ENCODE measurements at places on chromosomes 4 and X.

- no peak for DNase-seq
Observed at GRCh38 chr4:121212806-121213205, 48.7 kb upstream of the TNIP3 start.

GRCh38 chr4:153146961-153147360 is 57.3 kb upstream of the TRIM2 start:
- DNase-seq, result no peak

- DNase-seq, result no peak
Observed at GRCh38 chrX:30881797-30882196, 7.3 kb downstream of the TAB3 start.

- no peak for DNase-seq
Observed at GRCh38 chrX:15465896-15466651, 27.1 kb downstream of the PIR start.

- no peak for DNase-seq
Observed at GRCh38 chr4:73434311-73434710, 1.7 kb upstream of the AFP start.

DNA sequence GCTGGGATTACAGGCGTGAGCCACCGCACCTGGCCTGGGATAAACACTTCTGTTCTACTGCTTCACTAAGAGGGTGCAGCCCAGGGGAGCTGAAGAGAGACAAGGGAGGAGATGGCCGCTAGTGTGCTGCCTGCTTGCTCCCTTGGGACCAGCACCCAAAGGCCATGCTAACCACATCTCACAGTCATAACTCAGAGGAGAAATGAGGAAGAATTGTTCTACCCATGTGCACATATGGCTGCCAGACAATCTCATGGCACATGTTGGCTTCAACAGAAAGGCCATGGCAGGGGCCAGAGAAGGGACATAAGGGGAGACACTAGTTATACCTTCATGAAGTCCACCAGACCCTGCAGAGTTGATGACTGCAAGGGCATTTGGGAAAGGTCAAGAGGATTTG is 22.4 kb downstream of the CLDN22 start:
- no peak for DNase-seq

GRCh38 chrX:31287861-31288260 is 216.0 kb upstream of the FTHL17 start:
- no peak for DNase-seq

- no peak for DNase-seq
Observed at GRCh38 chr4:162700815-162701361, 465.8 kb downstream of the NAF1 start.

DNA sequence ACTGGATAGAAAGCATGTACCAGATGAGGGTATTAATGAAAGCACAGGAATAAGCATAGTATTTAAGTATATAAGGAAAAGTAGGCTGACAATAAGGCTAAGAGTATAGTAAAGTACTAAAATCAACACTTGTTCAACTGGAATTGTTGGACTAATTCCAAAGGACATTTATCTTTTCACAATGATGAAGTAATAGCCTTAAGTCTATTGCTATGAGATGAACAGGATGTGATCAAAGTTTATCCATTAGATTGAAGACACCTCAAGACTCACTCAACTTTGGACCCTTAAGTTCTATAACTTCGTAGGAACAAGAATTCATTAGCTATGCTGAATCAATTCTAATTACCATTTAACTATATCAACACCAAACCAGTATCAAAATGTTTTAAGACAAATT is 7.6 kb downstream of the MAD2L1 start:
- no peak for DNase-seq

DNA sequence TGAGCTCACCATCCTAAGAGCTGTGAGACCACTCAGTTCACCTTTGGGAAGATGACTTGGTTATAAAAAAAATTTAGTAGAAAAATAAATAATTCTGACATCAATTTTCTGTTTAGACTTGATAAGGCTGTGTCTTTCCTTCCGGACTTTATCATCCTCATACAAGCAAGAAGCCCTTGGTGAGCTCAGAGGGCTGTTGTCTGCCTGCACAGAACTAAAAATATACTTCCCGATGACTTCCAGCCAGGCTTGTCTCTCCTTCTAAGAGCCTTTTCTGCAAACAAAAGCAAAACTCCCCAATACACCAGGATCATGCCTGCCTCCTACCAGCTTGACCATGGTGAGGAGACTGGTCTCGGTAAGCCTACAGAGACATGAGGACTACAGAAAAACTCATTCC is 58.3 kb upstream of the PHOX2B start:
- no peak for DNase-seq

DNA sequence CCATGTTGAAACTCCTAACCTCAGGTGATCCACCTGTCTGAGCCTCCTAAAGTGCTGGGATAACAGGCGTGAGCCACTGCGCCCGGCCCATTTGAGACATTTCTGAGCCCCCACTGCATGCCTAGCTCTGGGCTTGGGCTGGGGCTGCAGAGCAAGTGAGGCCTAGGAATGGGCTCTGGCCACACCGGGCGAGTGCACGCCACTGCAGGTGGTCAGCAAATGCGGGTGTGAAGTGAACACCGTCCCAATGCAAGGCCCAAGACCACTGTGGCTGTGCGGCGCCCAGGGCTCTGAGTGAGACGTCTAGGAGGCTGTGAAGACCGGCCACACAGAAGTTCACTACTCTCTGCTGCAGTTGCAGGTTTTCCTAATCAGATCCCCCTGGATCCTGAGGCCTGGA is 9.5 kb downstream of the SH3TC1 start:
- DNase-seq, result no peak

DNA sequence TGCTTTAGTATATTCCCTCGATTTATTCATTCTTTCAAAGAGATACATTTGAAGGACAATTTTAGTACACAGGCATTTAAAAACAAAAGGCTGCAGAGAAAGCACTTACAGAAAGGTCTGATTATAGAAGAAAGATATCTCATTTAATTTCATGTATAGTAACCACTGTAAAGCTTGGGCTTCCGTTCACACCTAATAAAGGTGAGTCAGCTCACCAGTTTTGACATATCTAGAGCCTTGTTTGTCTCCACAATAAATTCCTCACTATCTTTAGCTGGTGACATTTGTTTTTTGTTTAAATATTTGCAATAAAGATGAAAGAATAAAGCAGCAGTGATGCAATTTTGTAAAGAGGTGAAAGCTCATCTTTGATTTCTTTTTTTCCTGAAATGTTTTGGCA is 1.1 kb upstream of the EPHA5 start:
- DNase-seq, result no peak

GRCh38 chr4:140331245-140331644 is 42.2 kb upstream of the SCOC start:
- DNase-seq, result no peak

- no peak for DNase-seq
Observed at GRCh38 chr4:20645236-20645635, 55.0 kb upstream of the PACRGL start.

GRCh38 chrX:48472851-48473703 is 2.9 kb upstream of the FTSJ1 start:
- no peak for DNase-seq

GRCh38 chr4:152780267-152780778 is 569 bp downstream of the ARFIP1 start:
- no peak for DNase-seq

DNA sequence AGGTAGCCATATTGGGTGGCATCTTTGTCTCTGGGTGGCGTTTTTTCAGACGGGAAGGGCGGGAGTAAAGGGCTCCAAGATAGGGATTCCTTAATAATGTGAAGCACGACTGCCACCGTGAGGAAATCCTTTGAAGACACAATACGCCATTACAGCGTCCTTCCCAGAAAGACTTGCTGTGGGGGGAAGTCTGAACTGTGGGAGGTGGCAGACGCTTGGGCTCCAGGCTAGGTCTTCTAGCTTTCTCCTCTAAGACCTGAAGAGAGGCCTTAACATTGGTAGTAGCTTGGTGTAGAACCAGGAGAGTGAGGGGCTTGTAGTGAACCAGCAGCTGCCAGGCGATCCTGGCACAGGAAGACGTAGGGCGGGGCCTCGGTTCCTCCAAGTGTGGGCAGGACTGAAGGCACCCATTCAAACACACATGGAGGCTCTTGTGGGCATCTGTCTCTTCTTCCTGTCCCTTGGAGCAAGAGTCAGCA is 197.3 kb downstream of the OR13H1 start:
- peak; percentile 80 for DNase-seq

GRCh38 chrX:29542152-29542551 is 673.2 kb upstream of the MAGEB2 start:
- no peak for DNase-seq

- no peak for DNase-seq
Observed at GRCh38 chr4:76233529-76233928, 18.0 kb upstream of the FAM47E start.

GRCh38 chrX:23195761-23196160 is 138.9 kb upstream of the PTCHD1 start:
- no peak for DNase-seq

GRCh38 chr4:31041385-31041784 is 321.2 kb downstream of the PCDH7 start:
- no peak for DNase-seq

DNA sequence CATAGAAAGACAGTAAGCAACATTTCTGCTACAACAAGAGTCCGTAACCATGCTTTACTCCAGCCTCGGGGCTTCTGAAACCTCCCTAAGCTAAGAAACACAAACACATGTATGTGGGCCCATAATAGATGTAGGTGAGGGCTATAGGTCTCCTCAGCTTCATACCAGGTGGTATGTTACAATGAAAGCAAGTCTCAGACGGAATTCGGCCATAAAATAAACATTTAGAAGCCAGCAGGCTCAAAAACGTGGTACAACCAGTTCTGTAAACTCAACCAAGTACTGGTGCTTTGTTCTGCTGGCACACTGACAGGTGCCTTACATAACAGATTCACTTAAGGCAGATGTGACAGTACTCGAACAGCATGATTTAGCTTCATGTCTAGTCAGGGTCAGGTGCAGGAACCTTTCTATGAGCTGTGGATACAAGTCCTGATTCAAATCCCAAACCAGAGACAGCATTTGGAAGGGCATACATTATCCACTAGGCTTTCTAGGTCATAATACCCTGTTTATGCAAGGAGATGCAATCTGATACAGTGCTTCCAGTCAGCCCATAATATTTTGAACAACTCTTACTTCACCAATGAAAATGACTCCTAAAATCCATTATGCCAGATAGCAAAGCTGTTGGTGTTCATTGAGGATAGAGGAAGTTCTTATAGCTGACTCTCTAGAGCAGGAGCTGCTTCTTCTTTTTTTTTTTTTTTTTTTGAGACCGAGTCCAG is 113.8 kb upstream of the ENPP6 start:
- no peak for DNase-seq

DNA sequence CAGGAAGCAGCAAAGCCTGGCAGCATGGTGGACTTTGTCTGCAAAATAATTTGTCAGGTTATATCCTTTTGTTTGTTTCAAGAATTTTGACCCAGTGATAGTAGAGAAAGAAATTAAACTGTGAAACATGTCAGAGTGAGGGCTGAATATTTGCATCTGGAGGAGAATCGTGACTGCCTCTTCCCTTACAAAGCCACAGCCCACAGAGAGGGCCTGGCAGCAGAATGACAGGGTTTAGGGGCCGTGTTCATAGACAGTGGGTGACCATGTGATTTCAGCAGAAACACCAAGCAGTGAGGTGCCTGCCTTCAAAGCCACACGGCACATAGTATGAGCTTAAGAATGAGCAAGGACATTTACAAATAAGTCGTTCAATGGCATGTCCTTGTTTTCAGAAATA is 24.4 kb upstream of the PLAC8 start:
- no peak for DNase-seq

DNA sequence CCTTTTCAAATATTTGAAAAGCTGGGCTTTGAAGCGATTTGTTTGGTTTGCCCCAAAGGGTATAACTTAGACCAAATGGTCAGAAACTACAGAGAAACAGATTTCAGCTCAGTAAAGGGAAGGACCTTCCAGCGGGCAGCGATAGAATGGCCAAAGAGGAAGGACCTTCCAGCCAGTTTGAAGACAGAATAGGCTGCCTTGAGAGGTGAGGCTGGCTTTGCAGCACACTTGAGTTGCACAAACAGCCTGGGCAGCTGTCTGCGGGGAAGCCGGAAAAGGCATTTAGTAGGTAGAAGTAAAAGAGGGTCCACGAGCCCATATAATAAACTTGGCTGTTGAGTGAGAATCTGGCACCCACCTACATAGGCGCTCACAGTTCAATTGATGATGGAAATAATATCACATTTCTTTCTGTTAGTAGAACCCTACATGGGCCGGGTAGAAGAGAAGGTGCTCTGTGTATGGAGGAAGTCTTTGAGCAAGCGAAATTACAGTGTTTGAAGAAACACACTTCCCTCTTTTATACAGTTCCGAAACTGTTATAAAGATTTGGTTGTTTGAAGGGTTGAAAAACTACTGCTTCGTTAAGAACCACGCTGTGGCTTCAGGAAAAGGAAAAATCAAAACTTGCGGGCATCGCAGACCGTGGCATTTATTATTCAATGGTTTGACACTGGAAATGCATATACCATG is 75.0 kb upstream of the SORBS2 start:
- no peak for DNase-seq

DNA sequence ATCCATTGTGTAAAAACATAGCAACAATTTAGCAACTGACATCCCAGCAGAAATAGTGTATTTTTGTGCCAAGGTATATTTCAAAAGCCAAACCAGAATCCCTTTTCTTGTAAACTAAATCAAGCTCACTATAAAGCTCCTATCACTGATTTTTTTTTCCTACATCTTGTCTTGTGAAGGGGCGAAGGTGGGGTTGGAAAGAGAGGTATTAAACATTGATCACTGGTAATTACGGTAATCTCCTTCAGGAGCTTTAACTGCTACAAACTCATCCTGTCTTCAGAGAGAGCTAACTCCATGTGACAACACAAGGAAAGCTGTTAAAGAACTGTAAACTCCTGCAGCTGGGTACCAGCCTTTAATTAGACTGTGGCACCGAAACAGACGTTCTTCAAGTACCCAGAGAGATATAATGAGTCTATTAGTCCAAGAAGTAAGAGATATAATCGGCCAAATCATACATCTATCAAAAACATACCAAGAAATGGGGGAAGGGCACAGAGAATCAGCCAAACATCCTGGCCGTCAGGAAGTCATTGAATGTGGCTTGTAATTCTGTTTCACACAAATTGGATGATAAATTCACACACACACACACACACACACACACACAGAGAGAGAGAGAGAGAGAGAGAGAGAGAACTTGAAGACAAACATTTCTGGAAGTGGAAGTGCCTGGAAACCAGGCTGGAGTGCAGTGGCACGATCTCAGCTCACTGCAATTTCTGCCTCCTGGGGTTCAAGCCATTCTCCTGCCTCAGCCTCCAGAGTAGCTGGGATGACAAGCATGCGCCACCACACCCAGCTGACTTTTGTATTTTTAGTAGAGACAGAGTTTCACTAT is 111.9 kb upstream of the PPARGC1A start:
- DNase-seq, result no peak

DNA sequence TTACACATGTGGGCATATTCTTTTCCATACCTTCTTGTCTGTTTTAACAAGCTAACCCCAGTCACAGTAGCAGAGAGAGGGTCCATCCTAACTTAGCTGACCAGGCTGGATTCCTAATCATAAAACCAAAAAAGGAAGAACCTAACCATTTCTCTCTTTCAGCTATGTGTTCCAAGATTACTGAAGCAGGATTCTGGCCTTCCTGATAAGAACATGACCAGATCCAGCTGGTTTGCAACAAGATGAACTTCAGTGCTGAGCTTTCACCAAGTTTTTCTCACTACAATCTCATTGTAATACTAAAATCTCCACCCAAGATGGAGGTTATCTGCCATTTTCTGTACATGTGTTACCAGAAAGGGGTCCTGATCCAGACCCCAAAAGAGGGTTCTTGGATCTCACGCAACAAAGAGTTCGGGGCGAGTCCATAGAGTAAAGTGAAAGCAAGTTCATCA is 20.4 kb upstream of the UBA6 start:
- no peak for DNase-seq

Data from naive thymus-derived CD4-positive, alpha-beta T cell (primary cell).